ENCODE measurements at places on chromosomes 3 and 15.

GRCh38 chr3:71450162-71450561, 133.4 kb downstream of the FOXP1 start:
- DNase-seq: no peak

- no peak for DNase-seq
Observed at GRCh38 chr3:115800489-115801075, 177.3 kb downstream of the GAP43 start.

- no peak for DNase-seq
Observed at GRCh38 chr15:32694222-32694983, 23.4 kb upstream of the GREM1 start.

DNA sequence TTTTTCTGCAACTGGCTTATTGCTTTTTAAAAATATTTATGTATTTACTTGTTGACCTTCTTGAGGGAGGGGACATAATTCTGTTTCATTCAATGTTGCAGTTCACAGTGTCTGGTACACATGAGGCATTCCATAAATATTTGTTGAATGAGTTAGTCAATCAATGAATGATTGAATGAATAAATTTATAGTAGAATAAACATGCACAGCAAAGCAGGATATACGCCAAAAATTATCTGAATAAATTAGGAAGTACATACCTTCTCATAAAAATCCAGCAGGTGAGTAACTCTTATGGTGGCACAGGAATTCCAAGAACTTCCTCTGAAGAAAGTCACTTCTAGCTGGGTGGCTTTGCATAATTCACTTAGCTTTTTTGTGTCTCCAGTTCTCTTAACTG, 469.4 kb upstream of the ATP11B start:
- no peak for DNase-seq

DNA sequence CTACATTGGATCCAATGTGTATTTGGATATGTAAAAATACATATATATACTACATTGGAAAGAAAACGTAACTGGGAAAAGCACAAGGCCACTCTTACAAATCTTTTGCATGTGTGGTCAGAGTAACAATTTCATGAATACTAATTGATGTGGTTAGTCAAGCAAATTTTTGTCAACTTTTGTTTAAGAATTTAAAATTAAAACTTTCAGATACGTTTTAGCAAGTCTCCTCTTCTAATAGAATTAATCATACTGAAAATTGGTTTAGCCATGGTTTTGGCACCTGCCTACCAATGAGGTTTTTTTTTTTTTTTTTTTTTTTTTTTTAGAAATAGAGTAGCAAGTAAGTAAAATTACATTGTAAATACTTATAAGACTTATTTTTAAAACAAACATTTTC, 153.0 kb upstream of the CGNL1 start:
- no peak for DNase-seq

DNA sequence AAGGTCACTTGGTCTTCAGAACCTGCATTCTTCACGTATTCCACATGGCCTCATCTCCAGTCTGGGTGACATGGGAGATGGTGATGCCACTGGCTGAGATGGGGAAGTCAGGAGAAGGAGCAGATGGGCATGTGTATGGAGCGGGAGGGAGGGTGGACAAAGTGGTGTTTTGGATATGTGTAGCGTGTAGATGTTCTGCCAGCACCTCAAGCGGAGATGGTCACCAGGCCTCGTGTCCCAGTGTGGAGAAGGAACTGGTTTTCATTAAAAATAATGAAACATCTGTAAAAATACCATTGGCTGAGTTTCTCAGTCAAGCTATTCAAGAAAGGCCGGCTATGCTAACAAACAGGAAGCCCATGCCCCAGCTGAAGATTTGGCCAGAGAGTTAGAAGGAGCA, 26.2 kb downstream of the LARP6 start:
- DNase-seq: no peak

GRCh38 chr3:33883951-33884561, 85.6 kb downstream of the PDCD6IP start:
- DNase-seq: no peak

DNA sequence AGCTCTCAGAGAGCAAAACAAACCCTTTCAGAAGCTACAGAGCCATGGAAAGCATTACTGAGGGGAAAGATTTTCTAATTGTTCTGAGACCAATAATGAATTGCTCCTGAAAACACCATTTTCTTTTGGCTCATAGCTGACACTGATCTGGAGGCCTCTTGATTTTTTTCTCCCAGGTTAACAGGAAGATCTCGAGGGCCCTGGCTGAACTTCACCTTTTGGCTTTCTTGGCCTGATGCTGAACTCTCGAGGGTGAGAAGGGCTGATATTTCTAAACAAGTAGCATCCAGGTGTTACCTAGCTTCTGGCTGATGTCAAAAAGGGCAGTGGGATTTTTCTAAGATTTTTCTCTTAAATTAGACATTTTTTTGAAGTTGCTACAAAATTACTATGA, 19.9 kb upstream of the NFKBIZ start:
- DNase-seq: no peak

DNA sequence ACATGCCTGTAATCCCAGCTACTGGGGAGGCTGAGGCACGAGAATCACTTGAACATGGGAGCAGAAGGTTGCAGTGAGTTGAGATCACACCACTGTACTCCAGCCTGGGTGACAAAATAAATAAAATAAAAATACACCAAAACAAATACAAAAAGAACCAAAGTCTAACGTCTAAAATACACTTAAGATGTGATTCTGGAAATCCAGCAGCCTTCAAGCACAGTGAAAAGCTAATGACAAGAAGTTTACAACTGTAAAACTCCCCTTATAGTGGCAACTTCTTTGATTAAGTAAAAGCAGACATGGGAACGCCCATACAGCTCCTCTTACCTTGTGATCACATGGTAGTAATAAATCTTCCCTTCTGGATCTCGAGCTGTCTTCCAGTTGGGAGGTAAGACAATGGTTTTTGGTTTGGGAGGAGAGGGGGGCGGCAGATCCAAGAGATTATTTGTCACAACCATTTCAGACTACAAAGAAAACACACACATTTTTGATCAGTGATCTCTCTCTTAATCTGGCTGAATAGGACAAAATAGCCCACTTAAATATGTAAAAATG, 62.8 kb downstream of the NBEAL2 start:
- no peak for DNase-seq

DNA sequence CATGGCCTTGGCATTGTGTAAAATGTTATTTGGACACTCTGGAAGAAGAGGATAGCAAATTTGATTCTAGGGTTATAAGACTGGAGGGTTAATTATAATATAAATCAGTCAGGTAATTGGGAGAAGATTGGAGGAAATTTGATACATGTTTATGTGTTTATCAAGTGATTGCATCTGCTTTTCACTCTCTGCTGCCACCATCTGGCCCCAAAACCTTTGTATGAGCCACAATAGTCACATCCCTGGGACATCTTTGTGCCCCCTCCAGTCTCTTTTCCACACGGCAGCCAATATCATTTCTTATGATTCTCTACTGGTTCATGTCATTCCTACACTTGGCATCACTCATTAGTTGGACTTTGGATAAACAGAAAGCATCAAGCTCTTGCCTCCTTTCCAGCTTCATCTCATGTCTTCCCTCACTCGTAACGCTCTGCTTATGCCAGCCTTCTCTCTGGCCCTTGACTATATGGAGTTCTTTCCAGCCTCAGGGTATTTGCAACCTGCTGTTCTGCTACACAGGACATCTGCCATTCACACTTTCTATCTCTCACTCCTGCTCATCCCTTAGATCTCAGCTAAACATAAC, 602.3 kb upstream of the SUCLG2 start:
- peak; percentile 22 for DNase-seq

- DNase-seq: no peak
Observed at GRCh38 chr3:45552031-45552793, 42.3 kb upstream of the LIMD1 start.

DNA sequence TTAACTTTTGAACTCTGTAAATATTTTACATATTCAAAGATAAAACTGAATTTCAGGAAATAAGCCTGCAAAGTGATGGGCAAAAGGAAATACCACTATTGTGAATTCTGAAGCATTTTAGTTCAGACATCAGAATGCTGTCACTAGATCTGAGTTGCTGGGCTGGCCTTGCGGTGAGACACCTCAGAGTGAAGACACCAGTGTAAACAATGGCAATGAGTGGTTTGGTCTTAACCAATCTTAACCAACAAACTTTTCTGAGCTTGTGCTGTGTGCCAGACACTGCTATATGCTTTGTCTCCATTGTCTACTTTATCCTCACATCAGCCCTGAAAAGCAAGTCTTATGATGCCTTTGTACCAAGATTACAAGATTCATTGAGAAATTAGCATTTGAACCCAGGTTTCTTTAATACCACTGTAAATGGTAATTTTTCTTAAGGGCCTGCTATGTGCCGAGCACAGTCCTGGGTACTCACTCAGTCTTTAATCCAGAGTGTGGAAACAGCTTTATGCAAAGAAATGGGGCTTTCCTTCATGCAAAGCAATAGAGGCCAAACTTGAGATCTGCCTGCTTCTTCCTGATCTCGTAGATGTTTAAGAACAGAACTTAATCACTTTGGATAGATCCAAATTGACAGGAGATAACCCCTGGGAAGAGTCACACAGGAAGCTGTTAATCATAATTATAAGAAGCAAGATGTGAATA, 55.0 kb downstream of the TMEM39A start:
- no peak for DNase-seq

DNA sequence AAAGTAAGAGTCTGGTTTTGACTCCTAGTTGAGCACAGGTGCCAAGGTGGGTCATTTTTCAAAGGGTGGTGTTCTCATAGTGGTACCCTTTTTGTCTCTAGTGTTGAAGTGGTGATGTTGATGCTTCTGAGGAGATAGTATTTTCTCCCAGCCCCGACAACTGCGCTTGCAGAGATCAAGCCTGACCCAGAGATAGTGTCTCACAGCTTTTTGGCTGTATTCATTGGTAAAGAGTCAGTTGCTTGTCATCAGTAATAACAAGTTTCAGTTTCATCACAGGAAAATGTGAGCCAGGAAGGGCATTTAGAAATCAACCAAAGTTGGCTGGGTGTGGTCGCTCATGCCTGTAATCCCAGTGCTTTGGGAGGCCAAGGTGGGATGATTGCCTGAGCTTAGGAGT, 139.3 kb downstream of the NFKBIZ start:
- peak; percentile 23 for DNase-seq

- DNase-seq: no peak
Observed at GRCh38 chr3:25748189-25748588, 35.1 kb downstream of the NGLY1 start.

DNA sequence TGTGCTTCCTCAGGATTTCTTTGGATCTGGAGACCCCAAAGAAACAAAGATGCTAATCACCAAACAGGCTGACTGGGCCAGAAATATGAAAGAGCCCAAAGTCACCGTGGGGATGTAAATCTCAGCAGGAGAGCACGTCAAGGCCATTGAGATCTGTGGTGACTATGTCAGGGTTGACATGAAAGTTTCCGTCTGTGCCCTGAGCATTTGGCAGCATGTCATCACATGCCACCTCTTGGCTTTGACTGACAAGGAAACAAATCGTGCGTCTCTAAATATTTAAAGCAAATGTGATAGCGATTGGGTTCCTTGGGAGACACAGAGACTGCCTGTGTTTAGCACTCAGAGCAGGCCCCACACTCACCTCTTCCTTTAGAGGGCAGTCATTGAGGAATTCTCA, 35.2 kb downstream of the EFCAB12 start:
- no peak for DNase-seq

GRCh38 chr15:82535566-82536408, 4.5 kb downstream of the RPS17 start:
- peak; percentile 28 for DNase-seq

- DNase-seq: no peak
Observed at GRCh38 chr3:13546667-13547171, 2.2 kb upstream of the FBLN2 start.

DNA sequence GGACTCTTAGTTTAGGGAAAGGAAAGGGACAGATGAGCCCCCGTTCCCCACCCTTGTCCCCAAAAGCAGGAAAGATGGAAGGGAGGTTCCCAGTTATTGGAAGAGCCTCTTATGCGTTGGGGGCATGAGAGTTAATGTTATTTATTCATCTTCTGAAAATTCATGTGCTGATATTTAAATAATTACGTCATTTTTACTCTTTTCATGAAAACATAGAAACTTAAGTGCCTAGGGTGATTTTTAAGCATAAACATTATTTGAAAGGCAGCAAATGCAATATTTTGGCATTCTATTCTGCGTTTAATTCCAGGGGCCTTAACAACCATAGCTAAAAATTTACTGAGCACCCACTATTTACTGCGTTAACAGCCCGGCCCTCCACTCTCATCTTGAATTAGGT, 48.7 kb downstream of the GABRG3 start:
- no peak for DNase-seq

DNA sequence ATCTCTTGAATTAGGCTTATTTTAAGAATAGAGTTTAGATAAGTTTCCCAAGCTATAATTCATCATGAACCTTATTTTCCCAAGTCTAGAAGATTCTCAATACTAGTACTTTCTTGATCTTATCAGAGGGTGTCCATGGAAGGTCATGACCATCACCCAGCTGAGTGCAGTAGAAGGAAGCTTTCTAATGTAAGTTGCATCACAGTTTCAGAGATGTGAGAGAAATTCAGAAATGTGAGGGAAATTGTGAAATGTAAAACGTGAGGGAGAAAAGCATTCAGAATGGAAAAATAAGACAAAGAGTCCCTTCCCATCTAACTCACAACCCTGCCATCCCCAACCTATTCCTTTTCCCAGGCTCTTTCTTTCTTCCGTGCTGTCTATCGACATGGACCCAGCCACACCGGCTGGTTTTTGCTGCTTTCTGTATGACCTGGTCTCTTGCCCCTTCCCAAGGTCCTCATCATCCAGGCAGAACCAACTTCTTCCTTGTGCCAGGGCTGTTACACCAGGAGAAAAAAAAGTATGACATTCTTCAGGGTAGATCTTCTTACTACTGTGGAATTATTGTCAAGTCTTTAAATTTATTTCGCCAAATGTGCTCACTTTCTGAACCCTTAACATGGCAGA, 6.7 kb downstream of the CAPN3 start:
- DNase-seq: no peak

DNA sequence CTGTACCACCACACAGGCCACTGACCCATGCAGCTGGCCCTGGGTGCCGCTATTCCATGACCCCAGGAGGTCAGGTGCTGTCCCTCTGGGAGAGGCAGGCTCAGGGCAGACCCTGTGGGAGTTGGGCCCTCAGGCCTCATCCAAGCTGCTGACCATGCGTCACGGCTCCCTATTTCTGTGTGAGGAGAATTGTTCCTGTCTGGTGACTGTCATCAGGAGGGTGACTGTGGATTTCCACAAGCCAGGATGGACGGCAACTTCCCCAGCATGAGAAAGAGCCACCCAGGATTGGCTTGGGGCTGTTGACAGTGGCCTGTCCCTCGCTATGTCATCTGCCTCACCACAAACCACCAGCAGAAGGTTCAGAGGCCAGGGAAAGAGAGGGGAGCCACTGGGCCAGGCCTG, 41.4 kb downstream of the ZDHHC19 start:
- DNase-seq: no peak

DNA sequence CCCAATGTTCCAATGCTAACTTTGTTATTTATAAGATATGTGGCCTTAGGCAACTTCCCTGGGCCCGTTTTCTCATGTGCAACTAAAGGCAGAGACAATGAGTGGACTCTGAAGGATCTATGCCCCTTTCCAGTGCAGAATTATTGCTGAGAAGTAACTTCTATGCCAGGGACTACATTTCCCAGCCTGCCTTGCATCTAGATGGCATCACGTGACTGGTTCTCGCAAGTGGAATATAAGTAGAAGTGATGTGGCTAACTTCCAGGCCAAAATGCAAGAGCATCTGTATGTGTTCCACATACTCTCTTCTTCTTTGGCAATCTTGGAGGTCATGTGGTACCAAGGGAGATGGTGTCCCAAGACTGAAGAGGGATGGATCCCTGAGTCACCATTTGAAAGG, 674.4 kb downstream of the NTRK3 start:
- no peak for DNase-seq

- peak; percentile 100 for DNase-seq
Observed at GRCh38 chr3:101676765-101677435, at the start of gene ZBTB11. Gene ZBTB11 (minus strand): TSS chr3:101677132. CDS start chr3:101676914, 218 bp downstream.

GRCh38 chr3:123733805-123734526, 149.1 kb upstream of the HACD2 start:
- no peak for DNase-seq
